ENCODE measurements at places on chromosomes 5 and 9. TPM values are rescaled to one million over a fixed set of nuclear protein-coding genes. Genes with fewer than 3 reads are reported as not detected.

Gene RNF130
- 41.8 TPM for polyA plus RNA-seq

DNA sequence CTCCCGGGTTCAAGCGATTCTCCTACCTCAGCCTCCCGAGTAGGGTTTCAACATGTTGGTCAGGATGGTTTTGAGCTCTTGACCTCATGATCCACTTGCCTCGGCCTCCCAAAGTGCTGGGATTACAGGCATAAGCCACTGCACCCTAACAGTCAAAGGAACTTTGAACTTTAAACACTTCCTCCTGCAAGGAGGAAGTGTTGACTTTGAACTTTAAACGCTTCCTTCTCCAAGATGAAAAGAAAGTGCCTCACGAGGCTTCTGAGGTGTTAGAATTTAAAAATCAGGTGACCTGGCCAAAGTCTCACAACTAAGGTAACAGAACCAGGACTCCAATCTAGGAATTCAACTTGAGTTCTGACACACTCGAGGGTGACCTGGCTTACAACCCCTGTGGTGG is 150.9 kb downstream of the BRINP1 start:
- no peak for DNase-seq

DNA sequence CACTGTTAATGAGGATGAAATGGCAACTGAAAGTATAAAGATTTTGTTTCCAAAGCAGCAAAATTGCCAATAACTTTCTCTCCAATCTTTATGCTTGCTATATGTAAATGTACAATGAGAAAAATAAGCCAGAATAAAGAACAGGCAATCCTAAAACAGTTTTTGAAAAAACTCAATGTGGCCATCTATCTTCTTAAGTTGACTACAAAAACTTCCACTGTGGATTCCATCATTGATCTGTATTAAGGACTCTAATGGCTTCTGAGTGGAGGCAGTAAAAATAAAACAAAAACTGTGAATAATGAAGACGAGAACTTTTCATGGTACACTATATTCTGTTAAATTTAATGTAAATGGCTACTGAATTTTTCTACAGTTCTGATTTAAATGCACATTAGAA is 382.9 kb downstream of the TMEM232 start:
- no peak for DNase-seq

DNA sequence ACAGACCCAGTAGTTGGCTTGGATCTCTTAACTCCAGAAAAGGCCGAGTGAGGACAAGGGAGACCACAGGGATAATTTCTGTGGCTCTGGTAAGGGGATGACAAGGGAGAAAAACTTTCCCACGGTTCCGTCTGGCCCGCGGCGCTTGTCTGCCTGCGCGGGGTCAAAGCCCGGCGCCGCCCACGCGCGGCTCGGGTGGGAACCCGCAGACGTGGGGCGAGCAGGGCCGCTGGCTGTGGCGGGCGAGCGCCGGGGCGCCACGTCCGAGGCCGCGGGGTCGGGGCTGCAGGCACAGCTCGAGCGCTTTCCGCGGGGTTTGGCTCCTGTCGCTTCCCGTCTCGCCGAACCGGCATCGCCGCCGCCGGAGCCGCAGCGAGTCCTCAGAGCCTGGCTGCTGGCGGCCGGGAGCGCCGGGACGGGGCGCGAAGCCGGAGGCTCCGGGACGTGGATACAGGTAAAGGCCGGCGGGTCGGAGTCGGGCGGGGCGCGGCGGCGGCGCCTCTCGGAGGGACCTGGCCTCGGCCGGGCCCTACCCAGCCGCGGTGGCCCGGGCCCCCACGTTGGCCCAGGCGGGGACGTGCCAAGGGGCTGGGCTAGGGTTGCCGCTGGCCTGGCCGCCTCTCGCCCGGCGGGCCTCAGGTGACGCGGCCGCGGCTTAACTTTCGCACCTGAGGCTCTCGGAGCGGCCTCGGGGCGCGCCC is at the start of gene RNF180:
Gene RNF180, plus strand, starts transcription at position 344 of the 701 bp plus-strand sequence. CDS start 34,965 bp downstream, outside the sequence.
- peak; percentile 21 for DNase-seq

DNA sequence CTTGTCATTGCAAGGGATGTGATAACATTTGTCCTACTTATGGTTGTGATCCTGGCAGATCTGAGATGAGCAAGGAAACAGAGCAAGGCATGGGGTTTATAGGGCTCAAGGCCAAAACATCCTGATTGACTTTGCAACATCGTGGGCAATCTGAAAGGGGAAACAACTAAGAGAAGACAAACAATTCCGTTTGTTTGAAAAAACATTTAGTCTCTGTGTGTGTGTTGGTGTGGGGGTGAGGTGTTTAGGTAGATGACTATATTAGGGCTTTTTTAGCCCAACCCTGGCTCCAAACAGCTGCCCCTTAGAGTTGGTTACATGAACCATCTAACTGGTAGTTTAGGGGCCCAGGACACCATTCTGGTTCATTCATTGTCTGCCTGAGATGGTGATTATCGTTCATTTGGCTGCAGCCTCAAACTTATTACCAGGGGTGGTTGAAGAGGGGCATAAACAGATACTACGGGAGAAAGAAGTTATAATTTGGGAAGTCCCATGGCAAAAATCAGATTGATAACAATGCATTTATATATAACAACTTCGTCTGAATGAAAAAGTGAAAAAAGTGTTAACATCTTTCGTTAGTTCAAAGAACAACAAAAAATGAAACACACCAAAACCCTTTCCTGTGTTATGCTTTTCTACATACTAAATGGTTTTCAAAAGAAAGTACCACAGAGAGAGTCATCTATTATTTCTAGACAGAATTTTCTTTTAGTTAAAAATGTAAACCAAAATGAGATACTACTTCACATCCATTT is 5.7 kb downstream of the FYB1 start:
- DNase-seq: no peak

DNA sequence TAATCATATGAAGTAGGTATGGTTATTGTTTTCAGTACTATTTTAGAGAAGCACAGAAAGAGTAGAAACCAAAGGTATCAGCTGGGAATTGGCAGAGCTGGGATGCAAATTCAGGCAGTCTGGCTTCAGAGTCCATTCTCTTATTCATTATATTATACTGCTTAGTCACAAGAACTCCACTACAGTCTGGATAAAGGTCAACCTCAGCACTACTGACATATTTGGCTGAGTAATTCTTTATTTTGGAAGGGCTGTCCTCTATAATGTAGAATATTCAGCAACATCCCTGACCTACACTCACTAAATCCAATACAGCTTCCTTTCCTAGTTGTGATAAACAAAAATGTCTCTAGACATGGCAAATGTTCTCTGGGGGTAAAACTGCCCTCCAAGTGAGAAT is 37.6 kb downstream of the PTGER4 start:
- no peak for DNase-seq

DNA sequence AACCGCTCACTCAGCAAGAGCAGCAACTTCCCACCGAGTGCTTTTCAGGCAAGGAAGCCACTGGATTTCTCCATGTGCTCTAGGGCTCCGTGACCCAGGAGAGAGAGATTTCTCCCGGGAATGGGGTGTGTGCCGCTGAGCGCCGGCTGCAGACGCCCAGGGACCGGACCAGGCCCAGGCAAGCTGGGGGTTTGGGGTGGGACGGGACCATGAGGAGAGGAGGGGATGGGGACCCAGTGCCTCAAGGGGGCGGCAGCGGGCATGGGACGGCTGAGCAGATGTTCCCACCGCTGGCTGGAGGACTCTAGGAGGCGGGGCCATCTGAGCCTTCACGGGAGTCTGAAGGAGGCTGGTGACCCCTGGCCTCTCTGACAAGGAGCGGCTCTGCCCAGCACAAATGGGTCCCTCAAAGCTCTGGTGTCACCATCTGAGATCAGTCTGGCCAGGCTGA is 8.5 kb downstream of the LCN9 start:
- DNase-seq: no peak

All from hindlimb muscle (tissue), 1 donor.